ENCODE measurements at places on chromosomes 2 and 18. TPM values are rescaled to one million over a fixed set of nuclear protein-coding genes. Genes with fewer than 3 reads are reported as not detected.

Gene SERPINB3
- 0.17 TPM for total RNA-seq

- no peak for DNase-seq
Measured at GRCh38 chr2:3246928-3247714, 130.5 kb downstream of the EIPR1 start.

DNA sequence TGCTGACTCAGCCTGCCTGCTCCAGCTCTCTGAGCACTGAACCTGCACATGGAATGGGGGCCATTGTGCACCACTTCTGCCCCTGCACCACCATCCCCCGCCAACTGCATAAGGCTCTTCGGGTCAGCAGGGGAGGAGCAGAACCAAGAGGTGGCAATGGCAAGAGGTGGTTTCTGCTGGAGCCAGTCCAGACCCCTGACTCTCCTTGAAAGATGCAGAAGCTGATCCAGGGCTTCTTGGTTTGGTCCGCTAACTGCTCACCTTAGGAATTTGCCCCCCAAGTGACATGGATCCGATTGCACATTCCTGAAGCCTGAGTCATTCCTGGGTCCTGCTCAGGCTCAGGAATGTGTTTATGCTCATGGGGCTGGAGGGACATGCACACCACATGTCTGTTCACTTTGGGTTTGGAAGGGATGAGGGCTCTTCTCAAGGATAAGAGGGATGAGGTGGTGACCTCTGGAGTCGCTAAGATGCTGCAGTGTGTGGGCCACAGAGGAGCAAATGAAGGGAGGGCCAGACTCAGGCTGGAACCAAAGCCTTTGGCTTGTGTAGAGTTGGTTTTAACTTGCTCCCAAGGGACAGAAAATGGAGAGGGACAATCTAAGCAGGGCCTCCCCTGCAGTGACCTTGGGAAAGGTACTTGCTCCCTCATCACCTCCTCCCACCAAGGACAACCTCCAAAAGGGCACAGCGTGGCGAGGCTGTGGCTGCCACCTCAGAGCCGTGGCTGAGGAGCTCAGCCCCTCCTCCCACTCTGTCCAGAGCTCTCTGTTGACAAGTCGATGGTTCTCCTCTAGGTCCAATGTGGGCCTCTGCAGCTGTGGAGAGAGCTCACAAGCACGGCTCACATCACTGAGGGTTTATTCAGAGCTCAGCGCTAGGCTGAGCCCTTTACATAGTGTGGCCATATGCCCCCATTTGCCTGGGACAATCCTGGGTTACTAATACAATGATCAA is 66.2 kb downstream of the HS1BP3 start:
- peak; percentile 94 for DNase-seq

- DNase-seq = no peak
Measured at GRCh38 chr2:235043762-235044500, 92.1 kb downstream of the SH3BP4 start.

Measured in dermis blood vessel endothelial cell (primary cell).